ENCODE measurements at places on chromosomes 7 and 10.

DNA sequence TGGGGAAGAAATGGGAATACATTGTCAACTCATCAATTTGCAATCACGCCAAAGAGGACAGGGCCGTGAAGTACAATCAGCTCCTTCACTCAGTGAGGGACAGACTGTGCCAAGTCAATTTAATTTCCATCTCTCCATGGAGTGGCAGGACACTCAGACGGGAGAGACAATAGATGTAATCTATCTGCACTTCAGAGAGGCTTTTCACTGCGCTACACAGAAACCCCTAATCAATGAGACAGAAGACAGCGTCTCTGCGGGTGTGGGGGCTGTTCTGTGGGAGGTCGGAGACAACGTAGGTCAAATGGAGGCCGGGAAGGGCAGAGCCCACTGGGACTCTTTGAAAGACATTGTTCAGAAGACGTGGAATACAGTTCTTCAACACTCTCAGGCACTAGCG is 541.0 kb upstream of the ADARB2 start:
- DNase-seq, result no peak

DNA sequence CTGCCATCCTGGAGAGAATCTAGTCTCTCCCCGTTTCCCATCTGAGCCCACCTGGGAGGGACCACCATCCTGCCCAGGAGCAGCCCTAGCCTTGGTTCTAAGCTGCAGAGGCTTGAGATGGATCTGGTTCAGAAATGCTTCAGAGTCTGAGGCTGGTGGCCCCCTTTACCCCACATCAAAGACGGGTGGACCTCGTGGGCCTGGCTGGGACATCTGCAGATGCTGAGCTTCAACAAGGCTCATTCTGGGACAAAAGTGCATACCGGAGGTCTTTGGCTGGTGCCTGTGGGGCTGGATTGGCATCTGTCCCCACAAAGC is 4.9 kb upstream of the IRF5 start:
- no peak for DNase-seq

DNA sequence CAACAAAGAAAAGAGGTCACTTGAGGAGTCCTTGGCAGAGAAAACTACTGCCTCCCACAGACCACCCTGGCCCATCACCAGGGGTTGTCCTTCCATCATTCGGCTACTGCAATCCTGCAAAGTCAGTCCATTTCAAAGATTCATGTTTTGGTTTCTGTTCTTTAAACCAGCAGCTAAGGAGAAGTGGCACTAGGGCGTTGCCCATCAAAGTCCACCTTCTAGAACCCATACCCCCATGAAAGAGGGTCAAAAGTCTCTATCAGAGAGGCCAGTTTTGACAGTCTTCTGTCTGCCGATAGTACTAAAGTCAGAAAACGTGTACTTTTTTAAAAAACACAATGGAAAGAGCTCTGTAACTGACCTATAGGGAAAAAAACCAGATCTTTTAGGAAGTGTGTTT is 14.4 kb downstream of the CCDC6 start:
- no peak for DNase-seq

GRCh38 chr10:132929953-132930548 is 12.3 kb downstream of the CFAP46 start:
- no peak for DNase-seq
